Tibial nerve (tissue), 4 donors: ENCODE measurements at places on chromosomes 5 and 9. TPM values are rescaled to one million over a fixed set of nuclear protein-coding genes. Genes with fewer than 3 reads are reported as not detected.

The ANKRD34B gene
- total RNA-seq, result not detected

The SH3GL2 gene
- total RNA-seq, result not detected

The PCDHGA7 gene
- total RNA-seq, result 7.6 TPM

The VDAC1 gene
- total RNA-seq, result 73.5 TPM

The PCDHGB7 gene
- total RNA-seq, result 14.6 TPM

The FGF10 gene
- total RNA-seq, result 12.0 TPM

The PCDHB11 gene
- 6.9 TPM for total RNA-seq

The PCDHB2 gene
- total RNA-seq, result 7.1 TPM

DNA sequence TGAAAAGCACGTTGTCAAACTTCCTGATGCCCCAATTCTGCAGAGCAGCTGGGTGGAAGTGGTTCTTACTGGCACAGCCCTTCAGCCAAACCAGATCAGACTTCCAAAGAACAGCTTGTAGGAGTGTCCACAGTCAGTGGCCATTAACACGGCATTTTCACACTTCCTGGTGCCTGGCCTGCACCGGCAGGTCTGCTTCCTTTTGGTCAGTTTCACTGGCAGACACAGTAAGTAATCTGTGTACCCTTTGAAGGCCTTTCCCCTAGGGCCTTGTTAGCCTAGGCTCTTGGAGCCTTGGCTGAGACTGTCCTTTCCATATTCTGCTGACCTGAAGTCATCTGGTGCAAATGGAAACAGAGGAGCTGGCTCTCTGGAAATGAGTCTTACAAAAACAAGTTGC lies 297.5 kb upstream of the TNC start:
- DNase-seq, result no peak

- no peak for DNase-seq
Observed at GRCh38 chr5:122195802-122196394, 66.6 kb downstream of the ZNF474 start.

DNA sequence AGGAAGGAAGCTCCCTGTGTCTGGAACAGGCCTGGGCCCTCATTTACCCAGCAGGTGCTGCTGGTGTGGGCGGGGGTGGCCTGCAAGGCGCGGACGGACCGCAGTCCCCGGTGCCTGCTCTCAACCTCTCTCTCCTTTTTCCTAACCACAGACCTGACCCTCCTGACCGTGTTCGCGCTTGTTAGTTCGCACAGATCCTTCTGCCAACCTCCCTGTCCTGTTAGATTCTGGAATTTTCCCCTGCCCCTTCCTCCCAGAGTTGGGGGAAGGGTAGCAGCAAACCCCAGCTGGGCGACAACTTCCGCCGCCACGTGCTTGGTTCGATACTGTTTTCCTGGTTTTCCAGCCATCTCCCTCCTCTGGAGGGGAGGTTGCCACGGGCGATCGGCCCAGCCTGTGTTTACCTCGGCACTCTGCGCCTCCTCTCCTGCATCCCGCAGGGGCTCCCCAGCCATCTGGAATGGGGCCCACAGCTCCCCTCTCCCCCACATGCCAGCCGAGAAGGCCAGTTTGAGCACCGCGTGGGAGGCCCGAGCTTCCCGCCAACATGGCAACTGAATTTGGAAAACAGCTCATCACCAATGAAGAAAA lies 70.8 kb upstream of the UNC5A start:
- no peak for DNase-seq

- DNase-seq, result no peak
Observed at GRCh38 chr9:75147638-75148037, 59.3 kb downstream of the OSTF1 start.

GRCh38 chr5:80208381-80208780 lies 47.5 kb downstream of the SERINC5 start:
- no peak for DNase-seq

- no peak for DNase-seq
Observed at GRCh38 chr9:2764353-2764752, 47.0 kb downstream of the KCNV2 start.

DNA sequence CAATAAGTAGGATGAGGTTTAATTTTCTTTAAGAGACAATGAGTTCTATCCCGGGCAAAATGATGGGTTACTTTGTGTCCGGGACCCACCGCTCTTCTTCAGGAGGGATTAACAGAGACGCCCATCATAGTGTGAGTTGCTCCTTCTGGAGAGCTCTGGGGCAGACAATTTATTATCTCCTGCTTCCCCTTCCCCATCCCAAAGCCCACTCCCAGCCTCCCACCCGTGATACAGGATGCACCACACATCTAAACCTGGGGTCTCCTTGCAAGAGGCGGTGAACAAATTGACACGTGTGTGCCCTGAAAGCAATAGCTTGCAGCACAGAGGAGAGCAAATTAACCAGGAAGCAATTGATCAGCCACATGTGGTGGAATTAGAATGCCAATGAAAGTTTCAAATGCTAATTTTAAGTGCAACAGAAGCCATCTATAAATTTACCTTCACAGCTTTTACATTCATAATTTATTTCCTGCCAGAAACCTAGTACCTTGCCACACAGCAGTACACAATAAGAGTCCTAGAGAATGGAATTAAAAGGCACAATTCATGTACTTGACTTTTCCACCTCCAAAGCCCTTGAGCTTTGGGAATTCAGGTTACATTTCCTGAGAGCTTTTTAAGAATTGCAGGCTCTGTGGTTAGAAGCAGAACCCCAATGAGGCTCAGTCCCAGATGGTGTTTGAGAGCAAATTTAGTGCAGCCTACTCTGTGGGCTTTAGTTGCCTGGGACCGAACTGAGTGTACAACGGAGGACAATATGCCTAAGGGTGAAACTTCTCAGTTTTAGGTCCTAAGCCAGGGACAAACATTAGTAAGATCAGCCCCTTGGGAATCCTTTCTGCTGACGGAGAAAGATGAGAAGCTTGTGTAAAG lies 399.6 kb downstream of the MED10 start:
- DNase-seq, result no peak

DNA sequence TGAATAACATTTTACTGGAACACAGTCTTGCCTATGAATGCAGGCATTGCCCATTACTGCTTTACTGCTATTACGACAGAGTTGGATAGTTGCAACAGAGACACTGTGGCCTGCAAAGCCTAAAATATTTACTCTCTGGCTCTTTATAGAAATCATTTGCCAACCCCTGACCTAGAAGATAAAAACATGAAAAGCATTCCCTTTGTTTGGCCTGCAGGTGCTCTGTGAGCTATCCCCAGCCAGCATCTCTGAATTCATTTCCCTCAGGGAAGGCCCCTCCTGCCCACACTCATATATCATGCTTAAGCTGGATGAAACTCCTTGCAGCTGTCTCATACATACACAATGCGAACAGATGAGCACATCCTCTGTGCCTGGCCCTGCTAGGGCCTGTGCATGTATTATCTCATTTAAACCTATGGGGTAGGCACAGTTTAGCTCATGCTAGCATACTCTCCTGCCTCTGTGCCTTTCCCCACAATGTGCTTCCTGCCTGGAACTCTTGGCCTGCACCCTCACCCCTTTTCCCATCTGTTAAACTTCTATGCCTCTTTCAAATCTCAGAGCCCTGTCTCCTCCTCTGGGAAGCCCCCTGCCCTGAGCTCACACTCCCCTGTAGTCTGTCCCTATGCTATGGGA lies 193.1 kb downstream of the PAX5 start:
- no peak for DNase-seq

GRCh38 chr5:137488516-137488915 lies 10.6 kb downstream of the SPOCK1 start:
- DNase-seq, result no peak

GRCh38 chr5:33362915-33363314 lies 77.8 kb upstream of the TARS1 start:
- DNase-seq, result no peak

- no peak for DNase-seq
Observed at GRCh38 chr5:106171132-106171531, 1499.6 kb downstream of the EFNA5 start.

GRCh38 chr9:87725900-87726709 lies at the start of gene CTSL:
TSS of gene CTSL (plus strand) at chr9:87726119. CDS start at chr9:87727604, 1,485 bp downstream.
- peak; percentile 92 for DNase-seq

DNA sequence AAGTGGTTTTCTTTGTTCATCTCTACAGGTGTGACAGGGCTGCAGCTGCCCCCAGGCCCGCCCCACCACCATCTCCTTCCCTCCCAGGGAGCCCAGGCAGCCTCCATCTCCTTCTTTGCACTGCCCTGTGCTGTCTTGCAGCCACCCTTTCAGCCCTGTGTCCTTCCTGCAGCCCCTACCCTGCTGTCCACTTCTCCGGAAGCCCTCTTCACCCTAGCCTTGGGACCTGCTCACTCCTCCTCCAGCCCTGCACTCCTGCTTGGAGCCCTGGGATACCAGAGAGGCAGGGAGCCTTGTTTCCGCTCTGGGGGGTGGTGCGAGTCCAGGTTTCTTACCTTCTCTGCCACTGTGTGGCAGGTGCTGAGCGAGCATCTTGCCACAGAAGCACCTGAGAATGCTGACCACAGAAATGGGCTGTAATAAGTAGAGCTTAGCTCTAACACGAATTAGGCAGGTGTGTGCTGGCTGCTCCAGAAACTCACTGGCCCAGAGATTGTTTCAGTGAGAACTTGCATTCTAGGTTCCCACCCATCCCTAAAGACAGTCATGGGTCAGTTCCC lies 51.3 kb upstream of the GADD45G start:
- DNase-seq, result no peak

DNA sequence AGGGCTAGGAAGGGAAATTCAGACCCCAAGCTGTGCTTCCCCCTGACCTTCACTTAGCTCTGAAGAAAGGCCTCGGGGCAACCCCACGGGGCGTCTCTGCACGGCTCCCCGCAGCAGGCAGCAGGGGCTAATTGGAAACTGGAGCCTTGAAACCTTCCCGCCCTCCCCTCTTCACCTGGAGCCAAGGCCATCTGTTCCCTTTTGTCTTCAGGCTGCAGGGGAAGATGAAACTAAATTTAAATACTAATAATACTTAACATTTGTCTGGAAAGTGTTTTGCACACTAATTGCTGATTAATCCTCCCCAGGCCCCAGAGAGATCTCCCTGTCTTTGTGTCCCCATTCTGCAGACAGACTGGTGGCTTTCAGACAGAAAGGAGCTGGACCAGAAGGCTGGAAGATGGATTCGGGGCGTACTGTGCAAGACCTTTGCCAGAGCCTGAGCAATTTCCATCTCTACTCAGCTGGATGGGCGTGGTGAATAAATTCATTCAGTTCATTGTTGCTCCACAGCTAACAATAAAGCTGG lies 34.1 kb upstream of the CPLX2 start:
- no peak for DNase-seq

DNA sequence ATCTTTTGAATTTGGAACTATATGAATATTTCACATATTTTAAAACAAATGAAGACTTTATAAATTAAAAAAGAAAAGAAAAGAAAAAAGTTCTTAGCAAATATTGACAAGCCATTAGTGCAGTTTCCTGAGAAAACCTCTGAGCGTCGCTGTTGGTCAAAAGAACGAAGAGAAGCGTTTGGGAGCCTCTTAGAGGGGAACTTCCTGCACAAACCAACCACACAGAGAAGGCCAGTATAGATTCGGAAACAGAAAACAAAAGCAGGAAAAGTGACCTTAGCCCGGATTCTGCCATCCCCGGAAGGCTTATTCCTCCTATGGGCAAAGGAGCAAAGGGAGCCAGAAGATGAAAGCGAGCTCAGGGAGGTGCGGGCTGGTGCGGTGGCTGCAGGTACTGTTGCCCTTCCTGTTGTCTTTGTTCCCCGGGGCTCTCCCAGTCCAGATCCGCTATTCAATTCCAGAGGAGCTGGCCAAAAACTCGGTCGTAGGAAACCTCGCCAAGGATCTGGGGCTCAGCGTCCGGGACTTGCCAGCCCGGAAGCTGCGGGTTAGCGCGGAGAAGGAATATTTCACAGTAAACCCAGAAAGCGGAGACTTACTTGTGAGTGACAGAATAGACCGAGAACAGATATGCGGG lies at the start of gene PCDHGB2:
TSS of gene PCDHGB2 (plus strand) at position 205 of the 637 bp plus-strand sequence. CDS start at position 347, 142 bp downstream.
- no peak for DNase-seq

GRCh38 chr9:18442629-18443491 lies 31.1 kb upstream of the ADAMTSL1 start:
- peak; percentile 54 for DNase-seq

DNA sequence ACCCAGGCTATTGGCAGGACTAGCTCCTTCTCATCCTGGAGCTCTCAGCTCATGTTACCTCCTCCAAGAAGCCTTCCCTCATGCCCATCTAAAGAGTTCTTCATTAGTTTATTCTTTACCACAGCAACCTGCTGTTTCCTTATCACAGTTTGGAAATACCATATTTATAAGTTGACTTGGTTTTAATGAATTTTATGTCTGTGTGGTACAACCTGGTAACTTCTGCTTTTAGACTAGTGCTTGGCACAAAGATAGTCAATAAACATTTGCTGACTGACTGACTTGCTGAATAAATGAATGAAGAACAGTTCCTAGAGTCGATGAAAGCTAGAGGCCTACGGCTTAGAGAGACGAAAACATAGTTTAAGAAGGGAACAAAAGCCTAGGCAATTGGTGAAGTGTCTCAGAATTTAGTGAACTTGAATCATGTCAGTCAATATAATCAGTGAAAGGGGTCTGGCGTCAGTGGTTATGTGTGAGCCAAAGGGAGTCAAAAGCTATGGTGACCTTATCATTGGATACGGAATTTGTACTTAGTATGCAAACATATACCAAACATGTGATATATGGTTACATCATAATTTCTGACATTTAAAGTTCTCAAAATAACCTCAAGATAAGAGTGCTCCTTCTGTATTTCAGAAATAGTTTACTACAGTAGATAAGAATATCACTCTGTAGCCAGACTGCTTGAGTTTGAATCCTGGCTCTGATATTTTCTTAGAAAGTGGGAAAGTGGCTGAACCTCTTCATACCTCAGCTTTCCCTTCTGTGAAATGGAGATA lies 239.5 kb downstream of the MCTP1 start:
- no peak for DNase-seq
